ENCODE measurements at places on chromosomes 3 and 15.

DNA sequence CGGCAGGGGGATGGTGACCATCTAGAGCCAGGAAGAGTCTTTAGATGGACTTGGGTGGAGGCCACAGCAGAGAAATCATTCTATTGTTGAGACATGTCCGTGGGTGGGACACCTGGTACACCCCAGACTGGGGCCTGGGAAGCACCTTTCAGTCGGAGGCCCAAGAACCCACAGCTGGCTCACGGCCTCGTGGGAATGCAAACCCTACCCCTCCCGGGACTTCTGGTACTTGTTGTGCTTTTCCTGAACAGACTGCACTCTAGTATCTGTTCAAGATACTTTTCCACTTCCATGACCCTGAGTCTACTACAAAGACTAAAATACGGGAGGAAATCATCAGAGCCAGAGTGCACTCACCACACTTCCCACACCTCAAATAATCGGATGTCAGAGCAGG is 60.7 kb downstream of the BDH1 start:
- no peak for DNase-seq

- DNase-seq: no peak
These were observed 231.6 kb downstream of the SOX2 start for GRCh38 chr3:181943285-181943684.

DNA sequence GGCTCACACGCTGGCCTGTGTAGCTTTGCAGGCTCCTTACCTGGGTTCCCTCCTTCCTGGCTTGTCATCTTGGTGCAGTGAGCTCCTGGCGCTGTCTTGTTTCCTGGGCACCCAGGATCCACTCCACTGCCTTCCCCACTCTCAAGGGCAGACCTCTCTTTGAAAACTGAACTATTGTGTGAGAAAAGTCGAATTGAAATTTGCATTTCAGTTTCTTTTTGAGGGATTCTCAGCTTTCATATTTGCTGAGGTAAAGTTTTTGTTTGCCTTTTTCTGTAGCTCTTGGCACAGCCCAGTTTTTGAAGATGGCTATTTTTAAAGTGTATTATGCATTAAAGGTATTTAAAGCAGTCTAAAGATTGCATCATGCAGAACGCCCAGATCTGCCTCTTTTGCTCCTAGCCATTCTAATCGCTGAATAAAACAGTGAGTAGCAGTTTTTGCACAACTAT is 70.1 kb downstream of the CCK start:
- peak; percentile 20 for DNase-seq

DNA sequence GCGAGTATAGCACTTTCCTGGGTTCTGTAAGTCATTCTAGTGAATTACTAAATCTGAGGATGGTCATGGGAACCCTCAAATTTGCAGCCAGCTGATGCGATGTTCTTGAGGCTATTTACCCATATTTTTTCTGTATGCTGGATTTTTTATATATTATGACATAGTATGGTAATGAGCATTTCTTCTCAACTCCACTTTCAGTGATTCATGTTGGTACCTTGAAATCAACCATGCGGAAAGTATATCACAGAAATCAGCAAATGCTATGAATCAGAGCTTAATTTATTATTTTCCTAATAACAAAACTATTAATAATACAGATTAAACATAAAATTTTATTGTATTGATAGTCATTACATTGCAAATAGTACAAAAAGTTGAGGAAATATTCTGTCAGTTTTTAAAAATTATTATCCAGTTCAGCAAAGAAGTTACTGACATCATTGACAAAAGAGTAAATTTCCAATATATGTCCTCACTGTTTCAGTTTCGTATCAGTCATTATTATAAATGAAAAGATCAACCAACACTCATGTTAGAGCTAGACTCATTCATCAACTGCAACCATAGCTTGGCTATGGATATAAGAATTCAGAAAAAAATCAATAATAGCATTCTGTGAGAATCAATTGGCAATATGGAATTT is 164.3 kb upstream of the SETMAR start:
- no peak for DNase-seq

- peak; percentile 58 for DNase-seq
These were observed 47.2 kb upstream of the TEX55 start for GRCh38 chr3:119098619-119099222.

DNA sequence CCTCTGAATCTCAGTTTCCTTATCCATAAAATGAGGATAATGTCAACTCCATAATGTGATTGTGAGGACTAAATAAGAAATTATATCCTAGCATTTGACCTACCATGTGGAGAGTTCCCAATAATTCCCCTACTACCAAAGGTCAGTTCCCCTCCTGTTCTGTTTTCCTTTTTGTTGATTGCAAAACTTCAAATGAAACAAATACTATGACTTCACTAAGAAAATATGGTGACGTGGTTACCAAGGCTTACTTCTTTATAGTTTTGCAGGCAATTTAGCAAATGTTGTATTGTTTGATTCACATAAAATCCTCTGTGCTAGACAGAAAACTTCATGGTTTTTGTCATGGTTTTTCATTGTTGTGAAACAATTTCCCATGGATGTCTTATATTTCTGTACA is 153.8 kb upstream of the RORA start:
- DNase-seq: no peak

GRCh38 chr3:179449636-179450035 is 1.6 kb downstream of the GNB4 start:
- DNase-seq: peak; percentile 24

- no peak for DNase-seq
These were observed 76.7 kb downstream of the TAFA4 start for GRCh38 chr3:68855620-68856019.

DNA sequence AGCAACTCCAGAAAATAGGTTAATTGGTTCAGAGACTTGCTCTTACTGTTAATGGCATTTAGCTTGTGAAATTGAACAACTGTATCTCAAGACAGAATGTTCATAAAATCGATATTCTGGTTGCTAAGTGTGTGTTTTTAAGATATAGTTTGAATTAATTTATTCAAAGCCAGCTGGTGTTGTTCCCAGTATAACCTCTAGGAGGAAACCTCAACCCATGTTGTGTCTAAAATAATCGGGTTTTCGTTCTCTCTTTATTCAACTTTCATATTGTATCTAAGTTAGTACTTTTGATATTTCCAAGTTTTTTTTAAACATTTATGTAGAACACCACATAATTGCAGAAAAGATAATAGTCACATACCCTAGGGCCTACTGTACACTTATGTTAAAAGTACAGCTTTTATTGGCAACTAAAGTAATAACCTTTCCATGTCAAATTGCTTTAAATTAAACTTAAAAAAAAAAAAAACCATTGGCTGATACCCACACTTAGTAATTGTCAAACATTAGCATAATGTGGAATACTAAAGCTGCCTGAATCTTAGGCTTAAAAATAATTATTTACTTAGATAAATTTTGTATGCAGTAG is 90.9 kb downstream of the SAMMSON start:
- DNase-seq: peak; percentile 40

GRCh38 chr3:31724651-31725050 is 191.9 kb downstream of the STT3B start:
- peak; percentile 30 for DNase-seq

- DNase-seq: no peak
These were observed 15.0 kb upstream of the SRP14 start for GRCh38 chr15:40053831-40054604.

DNA sequence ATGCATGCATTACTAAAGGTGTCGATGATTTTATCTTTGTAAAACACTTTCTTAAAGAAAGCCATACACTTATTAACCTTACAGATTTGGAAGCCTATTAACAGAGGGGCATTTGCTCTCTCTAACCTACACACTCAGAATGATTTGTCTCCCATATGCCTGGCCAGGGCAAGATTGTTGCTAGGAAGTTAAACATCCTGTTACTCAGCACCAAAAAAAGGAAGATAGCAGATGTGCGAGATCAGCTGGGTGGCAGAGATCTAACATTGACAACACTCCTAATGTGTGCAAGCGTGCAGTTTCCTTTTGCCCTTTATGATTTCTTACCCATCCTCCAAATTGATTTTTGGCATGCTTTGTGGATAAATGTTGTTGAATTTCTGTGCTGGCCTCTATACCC is 73.9 kb upstream of the TMEM108 start:
- no peak for DNase-seq

- DNase-seq: no peak
These were observed 461.8 kb downstream of the RAP2B start for GRCh38 chr3:153623834-153624233.

DNA sequence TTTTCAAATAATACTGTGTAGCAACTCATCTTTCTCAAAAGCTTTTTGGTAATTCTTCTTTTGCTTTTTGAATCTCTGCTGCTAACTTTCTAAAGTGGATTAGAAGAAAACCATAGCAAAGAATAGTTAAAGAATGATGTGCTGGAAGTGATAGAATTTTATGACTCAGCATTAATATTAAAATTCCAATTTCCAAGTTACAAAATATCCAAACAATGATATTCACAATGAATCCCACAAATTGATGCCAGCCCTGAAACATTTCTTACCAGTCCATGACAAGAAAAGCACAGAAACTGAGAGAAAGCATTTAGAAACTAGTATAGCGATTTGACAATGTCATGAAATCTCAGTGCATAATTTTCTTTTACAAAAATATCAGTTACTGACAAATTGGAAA is 482.2 kb downstream of the RBMS3 start:
- no peak for DNase-seq

- DNase-seq: no peak
These were observed 123.1 kb upstream of the SLC2A2 start for GRCh38 chr3:171149526-171150116.

DNA sequence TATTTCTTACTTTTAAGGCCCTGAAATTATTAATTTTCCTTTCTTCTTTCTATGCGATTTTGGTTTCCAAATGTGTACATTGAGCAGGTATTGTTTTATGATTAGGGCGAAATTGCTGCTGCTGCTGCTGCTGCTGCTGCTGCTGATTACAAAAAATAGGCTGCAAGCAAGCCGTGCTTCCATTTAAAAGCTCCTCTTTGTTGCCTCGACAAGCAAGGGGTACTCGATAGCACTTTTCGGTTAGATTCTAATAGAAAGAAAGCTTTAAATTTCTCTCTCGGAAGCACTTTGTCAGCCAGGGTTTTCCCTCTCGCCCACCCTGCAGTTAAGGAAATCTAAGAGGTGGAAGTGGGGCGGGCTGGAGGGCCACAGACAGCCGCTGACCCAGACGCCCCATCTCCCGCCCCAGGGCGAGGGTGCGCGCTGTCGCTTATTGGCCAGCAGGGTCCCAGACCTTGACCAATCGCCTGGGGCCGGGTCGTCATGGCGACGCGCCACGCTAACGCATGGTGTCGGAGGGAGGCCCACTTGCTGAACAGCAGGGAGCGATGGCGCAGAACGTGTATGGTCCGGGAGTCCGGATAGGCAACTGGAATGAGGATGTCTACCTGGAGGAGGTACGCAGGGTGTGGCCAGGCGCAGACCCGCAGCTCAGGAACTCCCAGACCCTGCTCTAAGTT is at the start of gene CFAP161:
Gene CFAP161, plus strand, starts transcription at position 489 of the 680 bp plus-strand sequence. Its CDS starts 60 bp downstream, at position 549.
- peak; percentile 73 for DNase-seq

GRCh38 chr3:152968388-152969024 is 133.6 kb downstream of the P2RY1 start:
- DNase-seq: peak; percentile 66

DNA sequence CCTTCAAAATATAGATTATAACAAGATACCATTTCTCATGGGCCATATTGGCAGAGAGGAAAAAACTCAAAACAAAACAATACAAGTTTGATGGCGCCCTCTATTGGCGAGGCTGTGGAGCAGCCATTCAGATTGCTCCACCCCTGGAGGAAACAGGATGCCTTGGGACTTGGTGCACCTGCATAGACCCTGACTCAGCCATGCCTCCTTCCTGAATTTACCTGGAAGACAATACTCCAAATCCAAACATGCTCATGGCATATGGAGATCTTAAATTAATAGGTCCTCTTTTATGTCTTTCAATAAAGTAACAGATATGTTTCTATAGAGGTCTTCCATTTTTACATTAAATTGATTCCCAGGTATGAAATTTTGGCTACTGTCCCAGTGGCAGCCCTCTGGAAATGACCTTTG is 90.0 kb downstream of the APBA2 start:
- DNase-seq: peak; percentile 66

DNA sequence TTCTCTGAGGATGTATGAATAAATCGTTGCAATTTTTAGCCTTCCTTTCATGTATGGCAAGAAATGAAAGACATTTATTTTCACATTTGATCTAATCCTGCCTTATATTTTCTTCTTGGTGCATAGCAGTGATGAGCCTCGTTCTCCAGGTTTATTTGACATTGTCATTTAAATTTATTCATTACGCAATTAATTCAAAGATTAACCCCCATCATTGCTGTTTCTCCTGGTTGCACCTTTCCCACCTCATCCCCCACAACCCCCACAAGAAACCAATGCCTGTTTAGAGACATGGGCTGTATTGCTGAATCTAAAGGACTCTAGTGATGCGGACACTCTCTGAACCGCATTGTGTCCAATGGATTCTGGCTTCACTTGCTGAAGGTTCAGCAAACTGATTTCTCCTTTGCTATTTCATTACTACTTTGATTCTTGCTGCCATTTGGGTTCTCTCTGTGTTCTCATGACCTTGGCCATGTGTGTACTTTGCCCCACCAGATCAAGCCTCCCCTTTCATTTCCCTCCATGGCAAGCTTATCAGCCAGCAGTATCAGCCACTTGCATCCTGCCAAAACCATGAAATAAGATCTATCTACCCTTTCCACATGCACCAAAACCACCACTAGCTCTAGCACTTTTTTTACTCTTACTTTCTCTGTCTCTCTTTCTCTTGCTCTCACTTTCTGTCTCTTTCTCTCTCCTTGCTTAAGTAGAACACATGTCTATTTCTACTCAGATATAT is 382.7 kb downstream of the GBE1 start:
- no peak for DNase-seq

- DNase-seq: no peak
These were observed 365.2 kb downstream of the TUSC7 start for GRCh38 chr3:117074826-117075225.

- no peak for DNase-seq
These were observed 3.5 kb downstream of the EIF4E3 start for GRCh38 chr3:71721651-71722157.

GRCh38 chr3:174270841-174271240 is 588.3 kb upstream of the NAALADL2 start:
- DNase-seq: peak; percentile 65

DNA sequence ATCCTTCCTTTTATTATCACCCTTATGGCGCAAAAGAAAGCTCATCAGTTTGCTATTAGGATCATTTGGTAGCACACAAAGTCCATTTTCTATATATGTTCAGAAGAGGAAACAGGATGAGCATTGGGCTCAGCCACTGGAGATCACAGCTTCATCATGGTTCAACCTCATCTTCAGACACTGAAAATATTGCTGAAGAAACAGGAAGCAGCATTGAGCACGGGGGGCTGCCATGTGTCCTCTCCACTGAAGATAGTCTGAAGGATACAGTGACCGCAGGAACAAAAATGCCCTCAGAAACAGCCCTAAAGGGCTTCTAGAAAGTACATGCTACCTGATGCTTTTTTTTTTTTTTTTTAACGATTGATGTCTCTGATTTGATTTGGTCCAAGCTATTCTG is 835.3 kb upstream of the CFAP20DC start:
- DNase-seq: no peak

- peak; percentile 85 for DNase-seq
These were observed 1462.8 kb upstream of the GBE1 start for GRCh38 chr3:83224101-83224868.

- no peak for DNase-seq
These were observed 3.9 kb upstream of the BNC1 start for GRCh38 chr15:83288381-83288801.

- no peak for DNase-seq
These were observed 48.9 kb upstream of the NAALADL2 start for GRCh38 chr3:174810254-174810653.

GRCh38 chr15:22808761-22809280 is 22.4 kb downstream of the NIPA1 start:
- DNase-seq: no peak
